HFFc6 (cell line): ENCODE measurements at places on chromosomes 7 and 10. TPM values are rescaled to one million over a fixed set of nuclear protein-coding genes. Genes with fewer than 3 reads are reported as not detected.

Gene CTAGE8
- total RNA-seq: not detected in 3 replicates

Gene GIMAP7
- total RNA-seq: not detected in 3 replicates

DNA sequence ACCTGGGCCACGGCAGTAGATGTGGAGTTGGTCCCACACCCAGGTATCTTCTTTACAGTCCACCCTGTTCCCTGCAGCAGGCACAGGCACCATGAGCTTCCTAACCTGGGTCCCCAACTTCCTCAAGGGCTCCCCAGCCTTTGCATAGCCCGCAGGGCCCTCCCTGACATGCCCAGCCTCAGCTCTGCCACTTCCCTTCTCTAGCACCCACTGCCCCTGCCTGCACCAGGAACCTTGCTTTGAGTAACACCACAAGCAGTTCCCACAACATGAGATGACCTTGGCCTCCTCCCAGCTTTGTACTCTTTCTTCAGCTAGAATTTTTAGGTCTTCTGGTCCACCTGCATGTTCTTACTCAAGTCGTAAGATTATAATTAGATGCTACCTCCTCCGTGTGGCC lies 92.2 kb upstream of the ZPBP start:
- DNase-seq: no peak

DNA sequence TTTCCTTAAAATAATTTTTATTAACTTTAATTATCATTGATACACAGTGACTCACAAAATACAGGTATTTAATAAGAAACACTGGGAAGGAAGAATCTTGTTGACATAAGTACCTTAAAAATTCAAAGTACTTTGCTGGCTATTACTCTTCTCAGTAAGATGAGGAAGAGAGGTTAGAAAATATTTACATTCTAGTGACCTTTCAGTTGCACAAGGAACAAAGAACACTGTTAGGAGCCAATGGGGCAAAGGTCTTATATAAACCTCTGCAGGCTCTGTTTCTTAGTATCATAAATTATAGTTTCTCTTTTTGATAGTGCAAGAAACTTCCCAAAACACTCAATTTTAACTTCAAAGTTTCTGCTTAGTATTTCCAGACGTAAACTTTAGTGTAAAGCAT lies 4.8 kb upstream of the TAX1BP1 start:
- no peak for DNase-seq

- peak; percentile 54 for DNase-seq
Measured at GRCh38 chr10:5776881-5777197, 36.4 kb downstream of the GDI2 start.

- no peak for DNase-seq
Measured at GRCh38 chr10:18149196-18149800, 9.1 kb downstream of the CACNB2 start.

GRCh38 chr7:28136885-28137284 lies 43.7 kb downstream of the JAZF1 start:
- no peak for DNase-seq

- DNase-seq: no peak
Measured at GRCh38 chr10:125016611-125017202, 74.8 kb downstream of the ZRANB1 start.

DNA sequence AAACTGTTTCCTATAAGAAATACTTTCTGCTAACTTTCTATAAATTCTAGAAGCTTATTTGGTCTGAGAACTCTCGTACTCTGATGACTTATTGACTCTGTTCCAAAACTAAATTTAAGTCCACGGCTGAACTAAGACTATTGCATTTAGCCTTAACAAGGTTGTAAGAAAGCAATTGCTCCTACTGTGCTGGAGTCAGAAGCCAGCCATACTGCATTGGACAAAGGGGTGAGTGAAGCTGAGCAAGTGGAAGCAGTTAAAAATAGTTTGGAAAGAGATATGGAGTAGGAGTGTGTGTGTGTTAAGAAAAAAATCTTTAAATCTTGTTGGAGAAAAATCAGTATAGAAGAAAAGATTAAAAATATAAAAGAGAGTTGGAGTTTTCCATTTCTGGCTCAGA lies 1360.1 kb upstream of the CELF2 start:
- DNase-seq: no peak

GRCh38 chr7:90982228-90982627 lies 282.0 kb upstream of the FZD1 start:
- no peak for DNase-seq

- no peak for DNase-seq
Measured at GRCh38 chr10:51468424-51468823, 231.0 kb downstream of the CSTF2T start.

- peak; percentile 72 for DNase-seq
Measured at GRCh38 chr10:5575482-5576153, 50.9 kb downstream of the CALML3 start.

DNA sequence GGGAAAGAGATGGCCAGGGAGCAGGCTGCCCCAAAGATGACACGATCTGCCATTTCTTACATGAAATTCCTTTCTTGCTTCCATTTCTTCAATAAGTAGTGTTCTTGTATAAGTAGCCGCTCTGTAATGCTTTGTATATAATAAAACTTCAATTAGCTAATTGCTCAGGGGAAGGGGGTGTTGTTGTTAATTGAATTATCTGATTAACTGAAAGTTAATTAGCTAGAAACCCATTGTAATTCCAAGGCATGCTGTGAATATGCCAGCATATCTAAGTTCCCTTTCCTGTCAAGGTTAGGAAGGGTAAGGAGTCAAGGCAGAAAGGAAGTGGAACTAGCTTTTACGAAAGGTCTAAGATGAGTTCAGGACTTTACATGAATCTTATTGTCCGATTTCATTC lies 765.9 kb downstream of the TYW1 start:
- no peak for DNase-seq

DNA sequence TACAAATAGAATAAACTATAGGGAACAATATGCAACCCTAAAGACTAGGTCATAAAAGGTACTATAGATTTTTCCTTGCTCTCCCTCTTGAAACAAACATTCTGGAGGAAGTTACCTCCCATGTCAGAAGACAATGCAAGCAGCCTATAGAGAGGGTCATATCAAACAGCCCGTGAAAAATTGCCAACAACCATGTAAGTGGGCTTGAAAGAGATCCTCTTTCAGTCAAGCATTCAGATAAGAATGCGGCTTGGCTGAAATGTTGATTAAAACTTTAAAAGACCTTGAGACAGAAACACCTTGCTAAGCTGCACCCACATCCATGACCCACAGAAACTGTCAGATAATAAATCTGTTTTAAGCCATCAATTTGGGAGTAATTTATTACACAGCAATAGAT lies 526.6 kb upstream of the GHITM start:
- no peak for DNase-seq
